ENCODE measurements at places on chromosomes 2 and 18.

DNA sequence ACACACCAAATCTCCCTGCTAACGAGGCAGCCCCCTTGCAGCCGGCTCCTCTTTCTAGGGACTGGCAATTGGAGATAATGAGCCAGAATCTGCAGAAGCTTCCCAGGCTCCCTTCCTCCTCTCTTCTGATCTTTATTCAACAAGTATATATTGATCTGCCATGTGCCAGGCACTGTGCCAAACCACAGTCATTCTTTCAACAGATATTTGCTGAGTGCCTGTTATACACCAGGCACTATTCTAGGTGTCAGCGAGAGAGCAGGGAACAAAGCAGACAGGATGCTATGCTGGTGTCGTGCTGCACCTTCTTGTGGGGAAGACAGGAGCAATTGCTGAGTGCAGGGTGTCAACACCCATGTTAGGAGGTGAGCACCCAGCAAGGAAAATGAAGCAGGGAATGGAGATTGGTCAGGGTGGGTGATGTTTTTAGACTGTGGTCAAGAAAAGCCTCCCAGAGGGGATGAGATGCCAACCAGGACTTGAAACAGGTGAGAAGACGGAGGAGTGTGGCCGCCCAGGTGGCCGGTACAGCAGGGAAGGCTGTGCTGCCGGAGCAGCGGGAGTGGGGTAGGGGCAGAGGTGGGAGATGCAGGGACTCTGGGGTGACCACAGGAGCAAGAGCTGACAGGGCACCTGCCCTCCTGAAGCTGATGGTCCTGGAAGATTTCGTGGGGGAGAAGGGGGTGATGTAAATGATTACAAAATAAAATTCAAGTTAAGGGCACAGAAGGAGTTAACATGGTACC is 307.6 kb upstream of the RAB12 start:
- no peak for DNase-seq

GRCh38 chr2:120477831-120478481 is 132.0 kb downstream of the INHBB start:
- no peak for DNase-seq

DNA sequence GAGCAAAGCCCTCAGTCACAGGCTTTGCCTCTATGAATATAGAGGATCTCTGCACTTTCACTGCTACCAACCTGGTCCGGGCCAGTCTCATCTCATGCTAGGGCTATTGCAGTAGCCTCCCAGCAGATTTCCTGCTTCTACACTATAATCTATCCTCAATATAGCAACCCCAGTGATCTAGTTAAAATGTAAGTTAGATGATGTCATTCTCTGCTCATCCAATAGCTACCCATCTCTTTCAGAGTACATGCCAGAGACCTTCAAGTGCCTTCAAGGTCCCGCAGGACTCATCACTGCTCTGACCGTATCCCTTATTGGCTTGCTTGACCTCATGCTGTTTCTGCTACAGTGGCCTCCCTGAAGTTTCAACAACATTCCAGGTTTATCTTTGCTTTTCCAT is 186.3 kb downstream of the LOXHD1 start:
- no peak for DNase-seq

- no peak for DNase-seq
Measured at GRCh38 chr18:34744569-34744968, 34.5 kb downstream of the DTNA start.

- DNase-seq: no peak
Measured at GRCh38 chr18:58046794-58047555, 2.9 kb downstream of the NEDD4L start.

DNA sequence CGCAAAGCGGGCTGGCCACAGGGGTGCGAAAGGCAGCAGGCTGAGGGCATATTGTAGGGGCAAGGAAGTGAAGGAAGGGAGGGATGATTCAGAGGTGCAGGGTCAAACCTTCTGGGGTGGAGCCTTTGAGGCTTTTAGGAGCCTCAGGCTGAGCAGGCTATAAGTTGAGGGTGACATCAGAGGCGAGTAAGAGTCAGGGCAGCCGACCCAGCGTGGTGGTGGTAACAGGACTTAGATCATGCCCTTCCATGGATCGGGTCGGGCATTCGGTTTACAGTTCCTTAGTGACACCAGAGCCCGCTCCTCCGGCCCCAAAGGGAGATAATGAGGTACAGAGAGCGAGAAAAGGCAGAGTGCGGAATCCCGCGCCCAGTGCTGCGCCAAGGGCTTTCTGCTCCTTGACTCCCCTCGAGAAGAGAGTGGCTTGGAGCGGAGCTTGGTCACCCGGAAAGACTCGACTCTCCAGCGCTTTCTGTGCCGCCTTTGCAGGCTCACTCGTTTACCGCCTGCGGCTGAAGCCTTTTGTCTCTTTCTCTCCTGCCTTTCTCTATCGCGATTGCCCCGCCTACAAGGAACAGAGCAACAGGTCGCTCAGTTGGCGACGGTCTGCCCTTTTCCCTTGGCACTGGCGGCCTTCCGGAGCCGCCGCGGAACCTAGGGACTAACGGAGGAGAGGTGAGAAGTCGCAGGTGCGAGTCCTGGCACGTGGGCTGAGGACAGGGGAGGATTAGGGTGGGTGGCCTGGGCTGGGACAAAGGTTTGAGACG is 720 bp downstream of the LBX2 start:
- DNase-seq: no peak

DNA sequence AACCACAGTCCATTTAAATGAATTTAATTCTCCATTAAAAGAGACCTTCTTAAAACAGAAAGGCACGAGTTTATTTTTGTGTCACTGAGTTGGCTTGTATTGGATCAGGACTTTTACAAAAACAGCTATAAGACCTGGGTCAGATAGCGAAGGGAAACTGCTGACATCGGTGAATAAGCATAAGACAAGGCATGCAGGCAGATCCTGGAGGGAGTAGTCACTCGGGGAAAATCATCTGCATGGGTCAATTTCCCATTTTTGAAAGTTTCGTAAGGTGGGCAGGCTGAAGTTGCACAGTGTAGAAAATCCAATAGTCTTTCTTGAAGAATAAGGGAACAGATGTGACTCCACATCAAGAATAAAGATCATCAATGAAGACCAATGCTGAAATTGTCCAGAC is 12.9 kb downstream of the IL36B start:
- no peak for DNase-seq

- DNase-seq: no peak
Measured at GRCh38 chr2:33528441-33528950, 52.0 kb downstream of the RASGRP3 start.

- DNase-seq: no peak
Measured at GRCh38 chr2:10554961-10555809, 107.1 kb upstream of the ODC1 start.

- no peak for DNase-seq
Measured at GRCh38 chr2:185665251-185665814, 73.3 kb upstream of the FSIP2 start.

GRCh38 chr2:231795525-231796327 is 9.5 kb downstream of the COPS7B start:
- DNase-seq: no peak

- DNase-seq: no peak
Measured at GRCh38 chr2:46550686-46551404, 71.5 kb downstream of the TMEM247 start.

DNA sequence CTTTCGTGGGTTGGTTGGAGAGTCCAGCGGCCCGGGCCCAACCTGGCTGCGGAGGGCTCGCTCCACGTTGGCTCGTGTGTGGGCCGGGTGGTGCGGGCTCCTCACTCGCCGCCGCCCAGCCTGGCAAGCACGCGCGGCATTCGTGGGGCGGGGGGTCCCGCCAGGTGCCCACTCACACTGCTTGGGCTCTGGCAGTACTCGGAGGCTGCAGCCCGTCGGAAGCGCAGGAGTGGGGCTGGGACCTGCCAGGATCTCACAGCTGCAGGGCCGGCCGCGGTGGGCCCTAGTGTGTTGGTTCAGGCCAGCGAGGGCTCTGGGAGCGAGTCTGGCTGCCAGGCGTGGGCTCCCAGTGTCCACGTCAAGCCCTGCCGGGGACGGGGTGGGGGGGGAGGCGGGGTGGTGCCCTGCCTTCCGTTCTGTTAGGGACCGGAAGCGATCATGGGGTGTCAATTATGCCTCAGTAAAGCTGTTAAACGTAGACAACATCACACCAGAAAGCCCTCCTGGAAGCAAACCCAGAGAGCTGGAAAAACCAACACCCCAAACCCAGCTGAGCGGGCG is 1.0 kb upstream of the HS6ST1 start:
- DNase-seq: no peak

All from activated CD4-positive, alpha-beta T cell treated with anti-CD3 and anti-CD28 coated beads, Interleukin-2, amount 50 U/mL, for 1 hour (primary cell).